ENCODE measurements at places on chromosomes 2 and 18.

GRCh38 chr18:3350021-3350420, 88.1 kb downstream of the MYL12B start:
- no peak for DNase-seq

DNA sequence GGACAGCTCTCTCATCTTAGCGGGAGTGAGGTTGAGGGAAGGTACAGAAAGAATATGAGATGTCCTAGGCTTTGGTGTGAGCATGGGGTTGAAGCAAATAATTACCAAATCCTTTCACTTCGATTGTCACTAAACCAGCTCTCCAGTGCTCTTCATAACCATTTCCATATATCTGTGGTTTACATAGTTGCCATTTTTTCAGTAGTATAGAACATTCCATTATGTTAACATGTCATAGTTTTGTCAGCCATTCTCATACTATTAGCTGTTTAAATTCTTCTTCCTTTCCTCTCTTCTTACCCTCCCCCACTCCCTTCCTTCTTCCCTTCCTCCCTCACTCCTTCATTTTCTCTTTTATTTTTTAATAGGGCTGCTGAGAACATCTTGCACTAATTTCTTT, 205.9 kb downstream of the BABAM2 start:
- DNase-seq: no peak

DNA sequence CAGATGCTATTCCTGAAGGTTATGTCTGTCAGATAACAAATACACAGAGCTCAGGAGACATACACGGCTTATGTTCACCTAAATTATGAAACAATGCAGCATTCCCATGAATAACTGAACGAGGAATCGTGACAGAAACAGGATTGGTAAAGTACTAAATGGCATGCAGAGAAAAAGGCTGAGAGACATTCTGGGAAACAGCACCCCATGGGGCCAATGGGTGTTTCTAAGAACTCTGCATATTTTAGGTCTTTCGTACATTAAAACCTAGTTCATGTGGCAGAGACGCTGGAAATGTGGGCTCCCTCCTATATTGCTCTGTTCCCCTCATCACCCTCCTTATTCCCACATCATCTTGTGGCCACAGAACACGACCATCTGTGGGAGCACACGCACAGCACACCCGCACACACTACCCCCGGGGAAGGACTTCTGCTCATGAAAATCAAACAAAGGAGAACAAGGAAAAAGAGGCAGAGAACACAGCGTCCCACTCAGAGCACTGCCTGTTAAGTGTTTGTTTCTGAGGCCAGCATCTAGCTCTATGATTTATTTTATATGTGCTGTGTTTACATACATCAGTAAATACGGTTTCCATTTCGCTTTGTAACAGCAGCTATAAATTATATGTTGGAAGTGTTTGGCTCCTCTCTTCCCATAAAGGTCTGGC, 143.6 kb downstream of the AFF3 start:
- DNase-seq: no peak

DNA sequence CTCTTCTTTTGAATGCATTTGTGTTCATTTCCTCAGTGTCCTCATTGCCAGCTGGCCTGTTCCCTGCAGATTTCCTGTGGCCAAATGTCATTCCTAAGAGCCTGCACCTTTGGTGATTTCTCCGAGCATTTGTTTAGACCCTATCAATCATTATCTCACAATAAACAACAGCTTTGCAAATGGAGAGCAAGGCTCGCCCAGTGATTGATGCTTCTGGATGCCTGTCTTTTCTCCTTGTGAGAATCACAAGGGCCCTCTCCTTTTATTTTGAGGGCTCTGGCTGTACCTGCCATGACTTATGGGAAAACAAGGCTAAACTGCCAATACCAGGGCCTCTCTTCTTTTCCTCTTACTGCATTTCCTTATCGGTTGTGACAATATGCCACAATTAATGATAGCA, 1454.4 kb upstream of the CELF4 start:
- DNase-seq: no peak

- no peak for DNase-seq
These were observed 46.9 kb downstream of the ODC1 start for GRCh38 chr2:10400978-10401951.

- no peak for DNase-seq
These were observed 13.6 kb upstream of the APCDD1 start for GRCh38 chr18:10440884-10441283.

- DNase-seq: no peak
These were observed 45.4 kb downstream of the LIMS1 start for GRCh38 chr2:108579623-108580022.

DNA sequence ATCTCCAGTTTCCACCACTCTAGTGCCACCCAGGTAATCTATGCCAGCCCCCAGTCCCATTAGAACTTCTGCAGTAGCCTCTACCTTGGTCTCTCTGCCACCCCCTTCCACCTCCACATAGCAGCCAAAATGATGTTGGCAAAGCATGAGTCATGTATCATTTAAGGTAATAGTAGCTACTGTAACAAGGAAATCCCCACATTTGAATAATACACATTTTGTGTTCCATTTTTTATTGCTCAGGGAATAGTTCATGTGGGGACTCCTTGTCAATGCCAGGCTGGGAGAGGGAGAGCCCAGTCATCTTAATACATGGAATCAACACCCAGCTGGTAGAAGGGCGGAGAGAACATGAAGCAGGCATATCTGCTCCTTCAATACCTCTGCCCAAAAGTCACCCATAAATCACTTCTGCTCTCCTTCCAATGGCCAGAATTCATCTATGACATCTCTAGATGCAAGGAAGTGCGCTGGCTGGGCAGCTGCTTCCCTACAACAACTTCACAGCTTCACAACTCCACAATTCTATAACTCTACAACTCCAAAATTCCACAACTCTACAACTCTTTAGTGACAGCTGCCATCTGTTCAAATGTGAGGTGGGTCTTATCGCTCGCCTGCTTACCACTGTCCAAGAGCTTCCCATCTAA, 70.6 kb upstream of the GLS start:
- no peak for DNase-seq

DNA sequence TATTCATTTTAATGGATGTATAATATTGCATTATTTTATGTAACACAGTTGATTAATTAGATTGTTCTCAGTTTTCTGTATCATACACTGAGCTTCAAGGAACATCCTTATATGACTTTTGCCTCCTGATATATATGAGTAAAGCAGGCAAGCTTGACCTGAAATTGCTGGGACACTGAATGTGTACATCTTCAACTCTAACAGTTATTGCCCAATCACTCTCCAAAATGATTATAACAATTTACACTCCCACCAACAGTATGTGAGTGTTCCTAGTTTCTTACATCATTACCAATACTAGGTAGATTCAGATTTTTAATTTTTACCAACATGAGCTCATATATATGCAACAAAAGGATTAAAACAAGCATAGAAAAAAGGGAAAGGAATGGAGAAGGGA, 379.4 kb downstream of the SETBP1 start:
- DNase-seq: no peak
